GM12865 (cell line): ENCODE measurements at places on chromosomes 11 and 22.

GRCh38 chr22:28442264-28442710 is 237.4 kb downstream of the TTC28 start:
- peak; percentile 73 for DNase-seq

GRCh38 chr11:70521475-70522308 is 123.4 kb downstream of the CTTN start:
- no peak for DNase-seq

DNA sequence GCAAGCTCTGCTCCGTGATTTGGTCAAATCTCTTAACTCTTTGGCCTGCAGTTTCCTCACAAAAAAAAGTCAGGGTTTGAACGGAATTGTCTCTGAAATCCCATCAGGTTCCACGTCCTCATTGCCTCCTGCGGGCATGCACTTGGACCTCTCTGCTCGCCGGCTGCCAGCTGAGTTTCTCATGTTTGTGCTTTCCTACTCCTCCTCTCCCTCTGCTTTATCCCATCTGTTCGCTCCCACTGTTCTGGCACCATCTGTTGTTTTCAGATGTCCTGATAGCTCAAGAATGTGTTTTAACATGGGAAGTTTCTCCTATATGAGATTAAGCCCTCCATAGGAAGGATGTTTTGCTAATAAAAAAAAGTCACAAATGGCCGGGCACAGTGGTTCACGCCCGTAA is 49.4 kb upstream of the ARHGAP42 start:
- no peak for DNase-seq

DNA sequence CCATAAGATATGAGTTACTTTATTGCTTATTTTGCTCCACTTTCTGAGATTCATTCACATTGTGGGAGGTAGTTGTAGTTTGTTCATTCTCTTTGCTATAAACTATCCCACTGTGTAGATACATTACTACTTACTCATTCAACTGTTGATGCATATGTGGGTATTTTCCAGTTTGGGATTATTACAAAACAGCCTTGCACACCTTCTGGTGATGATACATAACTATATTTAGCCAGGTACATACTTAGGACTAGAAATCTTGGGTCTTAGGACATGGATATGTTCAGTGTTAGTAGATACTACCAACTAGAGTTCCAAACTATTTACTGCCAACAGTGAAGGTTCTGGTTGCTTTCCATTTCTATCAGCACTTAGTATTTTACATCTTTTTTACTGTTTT is 37.8 kb downstream of the BTG4 start:
- DNase-seq = no peak

- DNase-seq = no peak
Observed at GRCh38 chr11:130209128-130209932, 49.7 kb downstream of the ST14 start.

GRCh38 chr11:74697722-74698121 is 33.5 kb downstream of the CHRDL2 start:
- no peak for DNase-seq

GRCh38 chr11:116707746-116708145 is 65.0 kb downstream of the BUD13 start:
- DNase-seq = no peak

- peak; percentile 35 for DNase-seq
Observed at GRCh38 chr11:4095509-4096230, 1.1 kb downstream of the RRM1 start.

DNA sequence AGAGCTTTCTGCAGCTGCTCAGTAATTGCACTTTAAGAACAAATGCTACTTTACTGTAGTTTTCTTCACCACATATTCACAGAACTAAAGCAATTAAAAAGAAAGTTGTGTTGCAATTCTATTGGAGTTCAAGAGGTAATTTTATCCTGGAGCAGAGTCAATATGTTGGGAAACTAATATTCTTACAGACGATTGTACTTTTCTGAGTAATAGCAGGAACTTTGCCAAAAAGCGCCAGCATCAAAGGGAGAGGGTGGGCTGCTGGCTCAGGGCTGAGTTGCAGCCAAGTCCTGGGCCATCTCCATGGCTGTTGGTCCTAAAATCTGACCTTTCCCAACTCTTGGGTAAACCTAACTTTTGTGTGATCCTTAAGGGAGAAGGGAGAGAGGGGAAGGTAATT is 73.6 kb upstream of the MYO18B start:
- no peak for DNase-seq

DNA sequence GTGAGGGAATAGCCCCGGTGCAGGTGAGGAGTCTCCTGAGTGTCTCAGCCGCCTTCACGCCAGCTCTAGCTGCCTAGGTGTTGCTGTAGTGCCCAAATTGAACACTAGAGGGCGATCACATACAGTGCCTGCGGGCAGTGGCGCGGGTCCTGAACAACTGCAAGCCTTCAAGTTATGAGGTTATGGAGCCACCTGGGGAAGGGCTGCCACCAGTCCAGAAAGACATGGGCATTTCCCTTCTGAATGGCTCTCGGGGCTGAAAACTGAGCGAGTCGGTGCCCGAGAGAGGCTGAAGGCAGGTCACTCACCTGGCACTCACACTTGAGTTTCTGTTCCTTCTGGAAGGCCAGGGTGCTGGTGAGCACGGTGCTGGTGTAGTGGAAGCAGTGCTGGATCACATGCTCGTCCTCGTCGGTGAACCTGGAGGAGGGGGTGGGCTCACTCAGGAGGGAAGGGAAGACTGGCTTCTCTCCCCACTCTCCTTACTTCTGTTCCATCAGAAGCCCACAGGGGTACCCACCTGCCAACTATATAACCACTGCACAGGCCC is 88.4 kb downstream of the PDE2A start:
- DNase-seq = peak; percentile 79

- no peak for DNase-seq
Observed at GRCh38 chr22:33561149-33561807, 359.0 kb downstream of the LARGE1 start.

- no peak for DNase-seq
Observed at GRCh38 chr11:116647305-116648080, 125.3 kb downstream of the BUD13 start.

- peak; percentile 59 for DNase-seq
Observed at GRCh38 chr11:60251485-60252212, 8.7 kb upstream of the MS4A4E start.

DNA sequence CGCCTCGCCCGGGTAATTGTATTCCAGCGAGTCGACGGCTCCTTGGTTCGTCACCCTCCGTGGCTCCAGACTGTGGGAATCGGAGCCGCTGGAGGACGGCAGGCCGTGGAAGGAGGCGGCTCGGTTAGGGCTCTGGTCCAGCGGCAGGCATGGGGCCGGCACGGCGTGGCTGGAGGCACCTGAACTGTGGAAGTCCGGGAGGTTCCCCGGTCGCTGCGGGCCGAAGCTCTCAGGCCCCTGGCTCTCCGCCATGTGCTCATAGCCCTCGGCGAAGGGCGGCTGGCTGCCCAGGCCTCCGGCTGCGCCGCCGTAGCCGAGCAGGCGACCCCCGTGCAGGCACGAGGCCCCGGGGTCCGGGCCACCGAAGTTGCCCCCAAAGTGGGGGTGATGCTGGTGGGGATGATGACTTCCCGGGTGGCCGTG is 1.7 kb downstream of the MN1 start:
- no peak for DNase-seq

GRCh38 chr22:23579280-23579679 is 810 bp downstream of the IGLL1 start:
- DNase-seq = no peak

GRCh38 chr11:122059565-122059964 is 56.5 kb downstream of the BLID start:
- DNase-seq = no peak

GRCh38 chr11:72224564-72225410 is at the start of gene INPPL1:
TSS of gene INPPL1 (plus strand) at chr11:72224767. CDS start at chr11:72224985, 218 bp downstream.
- peak; percentile 60 for DNase-seq

GRCh38 chr22:33224841-33225240 is 166.7 kb upstream of the SYN3 start:
- no peak for DNase-seq

DNA sequence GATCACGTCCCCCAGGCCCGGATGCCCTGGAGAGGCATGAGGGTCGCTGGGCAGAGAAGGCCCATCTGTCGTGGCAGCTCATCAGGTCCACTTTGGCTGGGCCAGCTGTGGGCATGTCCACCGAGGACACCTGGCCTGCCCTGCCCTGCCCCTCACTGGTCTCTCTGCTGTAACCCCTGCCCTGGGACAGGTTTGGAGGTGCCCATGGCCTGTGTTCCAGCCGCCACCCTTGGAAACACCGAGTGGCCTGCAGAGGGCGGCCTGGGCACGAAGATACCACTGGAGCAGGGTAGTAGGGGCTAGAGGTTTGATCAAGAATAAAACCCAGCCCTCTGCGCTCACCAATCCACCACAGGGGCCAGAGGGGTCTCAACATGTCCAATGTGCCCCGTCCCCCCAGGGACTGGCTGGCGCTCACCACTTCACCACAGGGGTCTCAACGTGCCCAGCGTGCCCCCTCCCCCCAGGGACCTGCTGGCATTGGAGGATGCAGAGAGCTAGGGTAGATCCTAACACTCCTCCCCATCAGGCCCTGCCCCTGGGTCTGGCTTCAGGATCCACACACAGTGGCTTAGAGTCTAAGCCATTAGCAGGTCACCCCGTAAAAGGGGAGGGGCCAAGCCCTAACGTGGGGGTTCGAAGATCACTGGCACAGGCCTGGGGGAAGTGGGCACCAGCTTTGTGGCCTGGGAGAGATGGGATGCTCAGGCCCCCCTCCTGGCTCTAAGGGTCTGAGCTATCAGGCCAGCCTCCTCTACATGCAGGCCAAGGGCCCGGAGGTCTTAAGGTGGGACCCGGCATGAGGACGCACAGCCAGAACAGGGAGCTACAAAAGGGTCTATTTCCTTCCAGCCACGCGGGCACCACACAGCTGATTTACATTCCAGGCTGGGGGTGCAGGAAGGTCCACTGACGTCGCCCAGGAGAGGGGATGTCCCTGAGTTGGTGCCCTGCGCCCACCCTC is 1.3 kb upstream of the HDAC10 start:
- peak; percentile 72 for DNase-seq

DNA sequence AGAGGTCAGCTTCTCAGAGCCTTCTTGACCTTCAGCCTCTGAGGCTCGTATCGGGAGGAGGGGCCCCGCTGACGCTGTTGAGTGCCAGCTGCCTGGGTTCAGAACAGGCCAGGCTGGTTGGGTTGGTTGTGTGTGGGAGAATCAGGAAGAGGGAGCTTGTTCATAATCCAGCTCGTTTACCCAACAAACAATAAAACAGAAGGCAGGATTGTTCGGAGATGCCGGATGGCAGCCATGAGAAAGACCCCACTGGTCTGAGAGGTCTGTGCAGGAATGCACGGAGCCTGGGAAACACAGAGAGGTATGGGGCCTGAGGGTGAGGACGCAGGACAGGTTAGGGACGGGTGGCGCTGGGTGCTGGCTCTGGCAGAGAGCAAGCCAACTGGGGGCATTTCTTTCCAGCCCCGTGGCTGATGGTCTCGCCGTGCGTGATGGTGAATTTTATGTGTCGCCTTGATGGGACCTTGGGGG is 31.6 kb upstream of the SHANK2 start:
- DNase-seq = no peak

DNA sequence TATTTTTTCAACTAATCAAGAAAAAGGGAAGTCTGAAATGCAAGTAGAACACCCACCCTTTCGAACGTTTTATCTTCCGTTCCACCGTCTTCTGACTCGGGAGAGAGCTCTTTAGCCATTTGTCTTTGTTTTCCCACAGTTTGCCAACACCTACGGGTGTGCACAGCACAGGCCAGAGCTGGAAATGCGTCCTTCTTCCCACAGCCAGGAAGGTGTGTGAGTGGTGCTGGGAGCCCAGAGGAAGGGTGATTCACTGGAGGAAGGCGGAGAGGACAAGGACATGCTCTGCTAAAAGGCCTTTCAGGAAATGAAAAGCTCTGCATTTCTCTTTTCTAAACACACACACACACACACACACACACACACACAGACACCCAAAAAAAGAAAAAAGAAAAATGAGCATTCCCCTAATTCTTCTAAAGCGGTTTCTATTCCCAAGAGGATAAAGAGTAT is 18.5 kb downstream of the ENDOD1 start:
- no peak for DNase-seq

DNA sequence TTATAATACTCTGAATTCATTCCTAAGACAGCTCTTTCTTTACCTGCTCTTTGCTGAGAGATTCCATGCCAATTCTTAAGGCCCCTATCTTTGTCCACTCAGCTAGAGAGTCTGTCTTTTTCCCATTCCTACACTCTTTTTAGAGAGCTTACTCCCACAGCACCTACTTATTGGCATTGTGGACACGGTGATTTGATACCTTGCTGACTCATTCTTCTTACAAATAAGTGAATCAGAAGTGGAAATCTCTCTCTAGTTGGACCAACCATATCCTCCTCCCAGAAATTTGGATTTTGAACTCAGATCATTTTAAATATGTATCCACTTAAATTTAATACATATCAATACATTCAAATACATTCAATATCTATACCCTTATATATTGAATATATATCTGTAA is 32.5 kb upstream of the OR6M1 start:
- DNase-seq = no peak

- no peak for DNase-seq
Observed at GRCh38 chr22:49727191-49727880, 100.3 kb downstream of the BRD1 start.

- peak; percentile 62 for DNase-seq
Observed at GRCh38 chr11:121337078-121337477, 44.5 kb downstream of the SC5D start.

DNA sequence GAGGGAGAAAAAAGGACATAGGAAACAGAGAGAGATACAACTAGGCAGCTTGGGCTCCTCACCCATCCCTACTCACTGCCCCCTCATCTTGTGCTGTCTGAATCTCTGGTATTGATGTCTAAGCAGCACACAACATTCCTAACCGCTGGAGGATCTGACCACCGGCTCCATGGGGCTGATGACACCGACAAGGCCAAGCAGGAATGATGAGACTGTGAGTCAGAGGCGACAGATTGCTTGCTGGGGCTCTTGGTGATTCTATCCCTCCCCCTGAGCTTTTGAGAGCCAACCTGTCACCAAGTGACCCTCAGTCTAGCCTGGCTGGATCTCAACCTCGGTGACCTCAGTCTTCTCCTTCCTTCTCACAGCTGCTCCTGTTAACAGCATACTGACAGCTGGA is 13.8 kb downstream of the PAMR1 start:
- no peak for DNase-seq

DNA sequence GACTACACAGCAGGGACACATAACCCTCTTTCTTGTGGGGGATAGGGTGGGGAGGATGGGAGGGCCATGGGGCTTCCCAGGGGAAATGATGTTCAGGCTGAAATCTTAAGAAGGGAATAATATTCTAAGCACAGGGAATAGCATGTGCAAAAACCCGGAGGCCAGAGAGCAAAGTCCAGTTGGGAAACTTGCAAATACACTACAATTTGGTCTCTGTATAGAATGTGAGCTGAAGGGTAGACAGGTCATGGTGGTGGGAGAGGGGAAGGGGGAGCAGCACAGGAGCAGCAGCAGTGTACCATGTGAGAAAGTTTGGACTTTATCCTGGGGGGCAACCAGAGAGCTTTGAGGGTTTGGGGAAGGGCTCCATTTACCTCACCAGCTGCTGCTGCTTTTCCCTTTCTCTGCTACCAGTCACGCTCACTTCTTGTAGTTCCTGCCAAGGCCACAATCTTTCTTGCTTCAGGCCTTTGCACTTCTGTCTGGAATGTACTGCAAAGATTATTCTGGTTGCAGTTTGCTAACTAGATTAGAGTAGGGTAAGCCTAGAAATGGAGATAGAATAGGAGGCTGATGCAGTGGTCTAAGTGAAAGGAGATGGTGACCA is 43.0 kb downstream of the KREMEN1 start:
- DNase-seq = no peak
